ENCODE measurements at places on chromosomes 12 and 14.

GRCh38 chr12:1838205-1838993 is 18.0 kb downstream of the LRTM2 start:
- no peak for DNase-seq

DNA sequence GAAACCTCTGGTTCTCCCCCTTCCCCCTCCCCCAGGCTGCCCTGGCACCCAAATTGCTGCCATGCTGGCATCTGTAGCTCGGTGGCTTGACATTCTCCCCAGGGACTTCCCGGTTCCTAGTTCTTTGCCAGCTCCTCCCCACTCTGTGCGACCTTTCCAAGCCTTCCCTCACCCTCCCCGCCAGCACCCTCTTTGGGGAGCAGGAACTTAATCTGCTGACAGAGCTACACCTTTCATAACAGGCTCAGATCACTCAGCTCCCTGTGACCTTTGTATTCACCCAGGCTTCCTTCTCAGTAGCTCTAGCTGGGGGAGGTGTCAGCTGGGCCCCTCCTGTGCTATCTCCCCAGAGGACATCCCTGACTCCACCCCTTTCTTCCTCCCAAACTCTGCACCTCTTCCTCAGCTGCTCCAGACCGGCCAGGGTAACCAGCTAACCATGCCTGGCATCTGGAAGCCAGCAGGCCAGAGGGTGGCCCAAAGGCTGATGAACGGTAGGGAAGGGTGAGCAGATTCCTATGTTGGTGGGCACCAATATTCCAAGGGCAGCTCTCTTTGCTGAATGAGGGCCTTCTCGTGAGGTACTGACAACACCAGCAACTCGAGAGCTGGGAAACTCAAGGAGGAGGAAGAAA is 1.8 kb upstream of the COX14 start:
- DNase-seq = no peak

DNA sequence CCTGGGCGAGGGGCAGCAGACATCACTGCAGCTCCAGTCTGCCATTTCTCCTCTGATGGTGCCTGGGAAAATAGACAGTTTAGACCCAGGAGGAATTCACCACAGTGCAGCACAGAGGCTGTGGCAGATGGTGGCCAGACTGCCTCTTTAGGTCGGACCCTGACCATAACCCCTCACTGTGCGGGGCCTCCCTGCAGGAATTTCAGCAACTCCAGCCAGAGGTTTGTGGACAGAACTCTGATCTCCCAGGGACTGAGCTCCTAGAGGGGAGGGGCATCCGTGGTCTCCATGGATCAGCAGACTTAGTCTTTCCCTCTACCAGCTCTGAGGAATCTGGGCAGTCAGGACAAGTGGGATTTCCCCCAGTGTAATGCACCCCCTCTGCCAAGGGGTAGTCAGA is 106.5 kb downstream of the ZC3H14 start:
- DNase-seq = no peak

- DNase-seq = no peak
Observed at GRCh38 chr14:58027904-58028303, 124.1 kb downstream of the ARMH4 start.

- DNase-seq = no peak
Observed at GRCh38 chr12:27901959-27902358, 70.6 kb downstream of the PTHLH start.

DNA sequence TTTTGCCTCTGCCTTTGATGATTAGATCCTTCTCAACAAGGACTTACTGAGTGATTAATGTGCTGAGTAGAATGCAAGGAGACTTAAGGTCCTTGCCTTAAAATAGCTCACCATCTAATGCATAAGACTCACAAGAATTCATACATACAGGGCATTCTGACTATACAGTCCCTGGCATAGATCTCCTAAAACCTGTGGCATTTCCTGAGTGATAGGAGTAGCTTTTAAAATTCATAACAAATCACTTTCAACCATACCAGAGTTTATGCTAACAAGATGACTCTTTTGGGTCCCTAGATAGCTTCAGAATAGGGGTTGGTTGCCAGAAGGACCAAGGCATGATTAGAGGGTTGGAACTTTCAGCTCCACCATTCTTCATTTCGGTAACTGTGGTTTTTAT is 48.8 kb downstream of the STXBP6 start:
- DNase-seq = no peak

DNA sequence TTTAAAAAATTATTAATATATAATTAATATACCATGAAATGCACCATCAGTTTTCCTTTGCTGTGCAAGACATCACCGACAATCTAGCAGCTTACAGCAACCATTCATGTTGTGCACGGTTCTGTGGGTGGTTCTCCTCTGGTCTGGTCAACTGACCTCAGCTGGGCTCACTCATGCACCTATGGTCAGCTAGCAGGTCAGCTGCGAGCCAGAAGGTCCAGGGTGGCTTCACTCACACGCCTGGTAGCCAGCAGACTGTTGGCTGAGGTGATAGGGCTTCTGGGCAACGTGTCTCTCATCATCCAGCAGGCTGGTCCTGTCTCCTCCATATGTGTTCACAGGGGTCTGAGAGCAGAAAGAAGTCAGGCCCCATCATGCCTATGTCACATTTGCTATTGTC is 210.4 kb downstream of the KIF26A start:
- DNase-seq = no peak
